Esophagus squamous epithelium (tissue), 5 donors: ENCODE measurements at places on chromosomes 2 and 18.

DNA sequence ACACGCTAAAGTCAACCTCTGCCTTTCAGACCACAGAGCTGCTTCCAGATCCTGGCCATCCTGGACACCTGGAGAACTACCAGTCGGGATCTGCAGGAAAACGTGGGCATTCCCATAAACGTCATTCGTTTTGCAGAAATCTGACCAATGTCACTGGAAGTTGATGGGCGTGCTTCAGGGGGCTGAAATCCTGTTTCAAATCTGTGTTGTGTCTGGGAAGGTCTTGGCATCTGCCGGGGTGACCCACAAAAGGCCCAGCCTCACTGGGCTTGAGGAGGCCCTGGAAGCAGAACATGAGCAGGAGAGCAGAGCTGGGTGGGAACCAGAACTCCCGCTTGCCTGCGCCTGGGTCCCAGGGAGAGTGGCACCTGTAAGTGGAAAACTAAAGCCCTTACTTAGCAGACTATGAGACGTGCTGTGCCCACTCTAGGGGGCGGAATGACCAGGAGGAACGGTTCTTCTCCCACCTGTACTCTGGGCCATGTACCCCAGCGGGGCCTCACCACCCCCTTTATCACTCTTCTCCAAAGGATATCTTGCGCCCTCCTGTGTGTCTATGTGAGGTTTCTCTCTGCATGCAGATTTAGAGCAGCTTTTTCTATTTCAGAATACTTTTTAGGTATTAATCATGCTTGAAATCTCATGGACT lies 200.9 kb downstream of the FAM210A start:
- DNase-seq = no peak

- no peak for DNase-seq
Observed at GRCh38 chr2:72994991-72995380, 76.5 kb downstream of the SFXN5 start.

- DNase-seq = no peak
Observed at GRCh38 chr2:7742301-7742700, 825.1 kb downstream of the RNF144A start.

DNA sequence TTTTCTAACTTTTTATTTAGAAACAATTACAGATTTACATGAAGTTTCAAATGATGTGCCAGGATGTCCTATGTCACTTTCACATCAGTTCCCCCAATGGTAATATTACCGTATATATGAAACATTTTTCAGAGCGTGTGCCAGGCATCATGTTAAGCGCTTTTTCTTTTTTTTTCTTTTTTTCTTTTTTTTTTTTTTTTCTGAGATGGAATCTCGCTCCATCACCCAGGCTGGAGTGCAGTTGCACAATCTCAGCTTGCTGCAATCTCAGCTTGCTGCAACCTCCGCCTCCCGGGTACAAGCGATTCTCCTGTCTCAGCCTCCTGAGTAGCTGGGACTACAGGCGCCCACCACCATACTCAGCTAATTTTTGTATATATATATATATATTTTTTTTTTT lies 5.6 kb upstream of the PPP4R1 start:
- DNase-seq = no peak

GRCh38 chr2:215794829-215795546 lies 218.4 kb downstream of the MREG start:
- DNase-seq = no peak

GRCh38 chr2:70078384-70078783 lies 8.9 kb upstream of the PCBP1 start:
- DNase-seq = no peak

DNA sequence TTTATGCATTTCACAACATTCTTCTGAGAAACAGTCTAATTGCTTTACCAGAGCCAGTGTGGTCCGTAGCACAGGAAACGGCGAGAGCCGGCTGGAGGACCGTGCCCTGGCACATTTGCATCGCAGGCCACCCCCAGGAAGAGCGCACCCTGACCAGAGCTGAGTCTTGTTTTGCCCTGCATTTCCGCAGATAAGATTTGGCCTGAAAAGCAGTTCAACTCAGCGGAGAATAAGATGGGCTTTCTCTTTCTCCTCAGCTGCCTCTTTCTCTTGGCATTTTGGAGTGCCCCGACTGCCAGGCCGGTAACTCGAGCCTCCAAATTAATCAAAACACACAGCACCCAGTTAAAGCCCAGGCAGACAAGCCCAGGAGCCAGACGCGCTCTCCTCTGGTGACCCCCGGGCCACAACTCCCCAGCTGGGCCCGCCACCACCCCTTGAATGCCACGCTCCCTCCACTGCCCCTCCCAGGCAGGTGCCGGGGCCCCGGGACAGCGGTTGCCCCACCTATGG lies 464 bp downstream of the COL4A4 start:
- no peak for DNase-seq

DNA sequence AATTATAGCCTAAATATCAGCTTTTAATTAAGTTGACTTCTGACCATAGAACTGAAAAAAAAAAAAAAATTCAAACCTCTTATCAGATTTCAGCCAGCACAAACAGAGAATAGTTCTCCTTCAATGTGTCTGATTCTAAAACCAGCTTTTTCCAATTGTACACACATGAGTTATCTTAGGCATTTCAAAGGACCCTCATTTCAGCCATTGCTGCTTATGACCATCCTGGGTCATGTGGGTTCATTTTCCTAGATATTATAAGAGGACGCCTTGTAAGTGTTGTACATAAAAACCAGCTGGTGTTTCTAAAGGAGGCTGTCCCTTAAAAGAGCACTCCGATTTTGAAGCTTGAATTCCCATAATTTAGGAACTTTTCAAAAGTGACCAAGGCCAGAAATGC lies 62.3 kb upstream of the DYNC1I2 start:
- DNase-seq = no peak
